IPS-NIHi11 (cell line): ENCODE measurements at places on chromosomes 16 and 17.

DNA sequence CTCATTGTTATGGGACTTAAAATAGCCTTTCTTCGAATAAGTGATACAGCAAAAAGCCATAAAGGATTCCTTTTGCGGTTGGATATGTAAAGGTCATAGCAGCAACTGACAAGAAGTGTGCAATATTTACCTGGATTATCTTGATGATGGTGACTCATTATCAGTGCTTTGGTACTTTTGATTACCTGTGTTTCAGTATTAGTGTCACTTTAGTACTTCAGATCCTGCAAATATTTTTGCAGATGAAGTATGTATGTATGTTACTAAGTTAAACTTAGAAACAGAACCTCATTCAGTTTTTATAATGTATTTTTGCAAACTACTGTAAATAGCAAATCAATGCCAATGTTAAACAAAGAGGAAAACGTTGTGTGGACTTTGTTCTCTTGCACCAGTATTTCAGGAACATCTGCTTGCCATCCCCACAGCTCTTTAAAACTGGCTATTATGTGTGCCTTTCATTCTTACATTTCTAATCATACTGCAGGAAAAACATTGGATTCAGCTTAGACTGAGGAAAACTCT lies 10.5 kb downstream of the CNEP1R1 start:
- no peak for DNase-seq

- no peak for DNase-seq
Observed at GRCh38 chr17:72516772-72517399, 396.1 kb downstream of the SOX9 start.

- no peak for DNase-seq
Observed at GRCh38 chr17:10337976-10338375, 34.8 kb downstream of the MYH13 start.

DNA sequence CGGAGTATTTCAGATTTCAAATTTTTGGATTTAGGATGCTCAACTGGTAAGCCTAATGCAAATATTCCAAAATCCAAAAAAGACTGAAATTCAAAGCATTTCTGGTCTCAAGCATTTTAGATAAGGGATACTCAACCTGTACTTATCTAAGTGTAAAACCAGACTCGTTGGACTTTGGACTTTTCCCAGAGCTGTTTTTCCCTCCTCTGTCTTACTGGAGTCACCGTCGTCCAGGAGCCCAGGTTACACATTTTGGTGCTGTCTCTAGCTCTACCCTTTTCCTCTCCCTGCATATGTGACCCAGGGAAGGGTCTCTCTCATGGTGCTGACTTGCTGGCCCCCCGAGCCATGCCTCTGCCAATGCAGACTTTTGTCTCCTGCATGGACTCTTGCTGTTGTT lies 46.0 kb upstream of the MMP2 start:
- DNase-seq = no peak

DNA sequence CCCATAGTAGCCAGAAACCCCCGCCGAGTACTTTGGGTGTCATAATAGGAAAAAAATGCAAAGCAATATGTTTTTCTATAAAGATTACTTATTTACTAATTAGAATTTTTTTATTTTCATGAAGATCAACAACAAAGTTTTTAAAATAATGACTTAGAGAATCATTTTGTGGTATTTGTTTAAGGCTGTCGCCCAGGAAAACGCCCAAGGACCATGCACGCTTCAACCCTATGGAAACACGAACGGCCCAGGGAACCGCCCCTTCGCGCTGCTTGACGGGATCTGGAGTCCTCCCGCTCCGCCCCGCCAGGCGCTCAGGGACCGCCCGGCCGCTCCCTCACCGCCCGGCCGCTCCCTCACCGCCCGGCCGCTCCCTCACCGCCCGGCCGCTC lies 408 bp upstream of the KPNA2 start:
- peak; percentile 86 for DNase-seq

GRCh38 chr17:74623693-74624093 lies at the start of gene CD300E:
Gene CD300E, minus strand, starts transcription at chr17:74623738. Its CDS starts 117 bp downstream, at chr17:74623621.
- no peak for DNase-seq

DNA sequence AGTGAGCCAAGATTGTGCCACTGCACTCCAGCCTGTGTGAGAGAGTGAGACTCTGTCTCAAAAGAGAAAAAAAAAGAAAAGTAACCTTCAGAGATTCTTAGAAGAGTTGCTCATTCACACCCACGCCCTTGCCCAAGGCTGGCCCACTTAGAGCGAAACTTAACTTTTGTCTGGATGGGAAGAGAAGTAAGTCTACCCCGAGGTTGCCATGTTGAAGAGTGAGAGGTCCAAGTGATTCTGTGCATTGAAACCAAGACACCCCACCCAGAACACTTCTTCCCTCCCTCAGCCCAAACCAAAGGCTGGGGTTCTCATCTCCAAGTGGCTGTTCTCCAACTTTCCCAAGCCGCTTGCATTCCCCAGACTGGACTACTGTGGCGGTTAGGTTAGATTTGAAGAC lies 2.4 kb upstream of the CISD3 start:
- no peak for DNase-seq

- DNase-seq = no peak
Observed at GRCh38 chr17:45306623-45307022, 10.2 kb downstream of the MAP3K14 start.

- DNase-seq = peak; percentile 45
Observed at GRCh38 chr17:67246653-67247415, 1.8 kb upstream of the HELZ start.

DNA sequence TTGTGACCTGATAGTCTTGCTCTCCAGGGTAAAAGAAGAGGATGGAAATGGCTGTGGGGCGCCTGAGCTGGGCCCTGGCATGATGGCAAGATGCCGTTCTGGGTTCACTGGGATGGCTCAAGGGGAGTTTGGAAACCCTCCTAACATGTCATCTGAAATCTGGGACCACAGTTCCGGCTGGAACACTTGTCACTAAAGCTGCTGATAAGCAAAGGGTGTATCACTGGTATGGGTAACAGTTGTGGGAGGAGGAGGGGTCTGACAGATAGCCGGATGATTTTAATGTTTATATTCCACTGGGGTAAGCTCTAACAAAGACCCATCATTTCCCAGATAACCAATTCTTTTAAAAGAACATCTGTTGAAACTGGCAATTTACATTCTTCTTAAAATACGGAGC lies 390.2 kb downstream of the WWOX start:
- DNase-seq = no peak

GRCh38 chr16:53159781-53160436 lies 105.1 kb downstream of the CHD9 start:
- peak; percentile 39 for DNase-seq

DNA sequence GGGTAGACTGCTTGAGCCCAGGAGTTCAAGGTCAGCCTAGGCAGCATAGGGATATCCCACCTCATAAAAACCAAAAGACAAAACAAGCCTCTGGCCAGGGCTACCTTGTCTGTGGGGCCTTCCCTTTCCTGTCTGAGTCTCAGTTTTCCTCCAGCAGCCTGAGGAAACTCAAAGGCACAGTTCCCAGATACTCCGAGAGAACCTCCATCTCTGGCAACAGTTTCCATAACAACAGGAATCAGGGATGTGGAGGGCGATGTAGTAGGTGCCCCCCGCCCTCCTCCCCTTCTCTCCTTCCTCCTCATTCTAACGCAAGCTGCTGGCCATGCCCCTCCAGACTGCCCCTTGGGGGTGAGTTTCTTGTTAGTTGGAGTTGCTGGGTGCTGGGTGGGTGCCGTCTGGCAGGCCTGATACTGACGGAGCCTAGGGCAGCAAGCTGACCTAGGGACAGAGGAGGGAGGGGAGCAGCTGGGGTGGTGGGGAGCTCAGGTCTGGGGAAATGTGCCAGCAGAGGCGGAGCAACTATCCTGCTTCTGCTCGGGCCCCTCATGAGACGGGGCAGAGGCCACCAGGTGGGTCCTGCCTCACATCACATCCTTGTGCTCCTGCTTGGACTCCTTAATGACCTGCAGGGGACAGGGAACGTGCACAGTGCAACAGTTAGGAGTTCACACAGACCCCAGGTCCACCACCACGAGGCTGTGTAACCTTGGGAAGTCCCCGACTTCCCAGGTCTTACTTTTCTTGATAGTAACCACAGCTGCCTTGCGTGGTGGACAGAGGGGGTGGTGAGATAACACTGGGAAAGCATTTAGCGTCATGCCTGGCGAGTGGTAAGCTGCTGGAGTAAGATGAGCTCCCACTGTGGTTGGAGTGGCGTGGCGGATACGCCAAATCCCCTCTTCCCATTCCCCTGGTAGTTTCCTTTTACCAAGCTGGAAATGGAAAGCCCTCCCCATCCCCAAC lies 7.8 kb upstream of the EFTUD2 start:
- DNase-seq = no peak

DNA sequence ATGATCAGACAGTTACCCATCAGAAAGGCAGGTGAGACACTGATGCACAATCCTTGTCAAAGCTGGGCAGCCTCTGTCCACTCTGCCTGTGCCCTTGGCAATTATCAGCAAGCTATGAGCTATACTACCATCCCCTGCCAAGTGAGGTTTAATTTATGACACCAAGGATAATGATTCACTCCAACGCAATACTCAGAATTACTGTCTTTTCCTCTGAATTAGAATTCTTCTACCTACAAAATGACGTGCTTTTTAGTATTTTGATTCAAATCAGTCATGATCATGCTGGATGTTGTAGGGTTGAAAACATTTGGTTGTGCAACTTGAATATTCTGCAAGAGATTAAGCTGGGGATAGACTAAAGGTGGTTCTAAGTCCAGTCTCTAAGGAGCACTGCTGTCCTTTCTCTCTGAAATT lies 116.8 kb upstream of the SOX9 start:
- DNase-seq = no peak

- peak; percentile 30 for DNase-seq
Observed at GRCh38 chr16:83689385-83689831, 118.4 kb upstream of the HSBP1 start.

DNA sequence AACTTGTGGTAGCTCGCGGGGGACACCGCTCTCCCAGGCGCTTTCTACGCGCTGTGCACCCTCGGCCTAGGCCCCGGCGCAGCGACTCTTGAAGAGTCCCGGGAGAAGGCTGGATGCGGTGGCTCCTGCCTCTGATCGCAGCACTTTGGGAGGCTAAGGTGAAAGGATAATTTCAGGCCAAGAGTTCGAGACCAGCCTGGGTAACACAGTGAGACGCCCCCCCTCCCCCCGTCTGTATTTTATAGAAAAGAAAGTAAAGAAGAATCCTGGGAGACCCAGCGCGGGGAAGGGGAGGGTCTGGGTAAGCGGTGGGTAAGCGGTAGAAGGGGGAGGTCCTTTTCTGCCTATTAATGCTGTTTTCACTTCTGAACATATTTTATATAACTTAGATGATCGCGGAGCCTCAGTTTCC lies 486 bp upstream of the PLLP start:
- DNase-seq = no peak

- no peak for DNase-seq
Observed at GRCh38 chr17:67043283-67043682, 1.1 kb upstream of the CACNG1 start.

DNA sequence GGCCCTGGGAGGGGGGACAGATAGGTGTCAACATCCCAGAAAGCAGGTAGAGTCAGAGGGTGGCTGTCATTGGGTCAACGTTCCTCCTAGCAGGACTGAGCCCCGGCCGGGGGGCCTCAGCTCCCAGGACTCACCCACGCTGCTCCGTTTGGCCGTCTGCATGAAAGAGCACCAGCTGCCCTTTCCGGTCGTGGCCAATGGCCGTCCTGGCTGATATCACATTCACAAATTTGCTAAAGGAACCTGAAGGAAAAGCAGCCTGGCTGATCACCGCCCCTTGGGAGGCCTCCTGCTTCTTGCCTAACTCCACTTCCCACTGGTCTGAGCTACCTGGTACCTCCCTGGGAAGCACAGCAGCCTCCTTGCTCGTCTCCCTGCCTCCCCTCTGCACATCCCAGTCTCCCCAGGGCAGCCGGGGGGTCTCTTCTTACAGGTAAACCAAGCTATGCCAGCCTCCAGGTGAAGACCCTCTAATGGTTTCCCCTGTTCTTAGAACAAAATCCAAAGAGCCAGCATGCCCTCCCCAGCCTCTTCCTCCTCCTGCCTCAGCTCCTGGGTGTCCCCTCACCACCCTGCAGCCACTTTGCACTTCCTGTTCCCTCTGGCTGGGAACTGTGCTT lies 3.4 kb downstream of the NAGPA start:
- peak; percentile 1 for DNase-seq

DNA sequence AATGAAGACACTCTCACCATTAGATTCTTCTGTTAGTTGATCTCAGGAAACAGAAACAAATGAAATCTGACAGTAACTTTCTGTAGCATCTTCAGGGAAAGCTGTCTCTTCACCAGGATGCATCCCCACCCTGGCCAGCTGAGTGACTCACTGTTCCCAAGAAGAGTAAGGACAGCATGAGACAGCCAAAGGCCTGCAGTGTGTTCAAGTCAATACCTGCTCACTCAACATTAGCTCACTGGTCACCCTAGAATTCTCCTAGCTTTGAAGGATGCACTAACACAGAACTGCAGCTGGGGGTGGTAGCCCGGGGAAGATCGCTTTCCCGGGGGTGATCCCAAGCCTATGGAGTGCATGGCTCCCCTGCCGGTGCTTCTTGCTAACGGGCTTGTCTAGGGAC lies 28.2 kb upstream of the CLEC18B start:
- DNase-seq = no peak

DNA sequence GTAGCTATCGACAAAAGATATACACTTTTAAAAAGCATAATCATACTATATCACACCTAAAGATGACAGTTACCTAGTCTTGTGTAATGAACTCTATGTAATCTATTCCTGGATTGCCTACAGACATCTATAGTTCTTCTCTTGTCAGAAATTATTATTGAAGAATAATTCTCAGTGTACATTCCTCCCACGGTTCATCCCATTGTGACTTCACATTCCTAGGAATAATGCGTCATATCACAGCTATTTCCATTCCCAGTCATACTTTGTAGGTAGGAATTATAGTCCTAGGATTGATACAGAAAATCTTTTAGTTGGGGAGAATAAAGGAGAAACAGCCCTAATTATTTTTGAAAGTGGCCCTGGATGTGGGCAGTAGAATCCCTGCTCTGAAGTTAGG lies 44.0 kb upstream of the ABCC11 start:
- DNase-seq = no peak

DNA sequence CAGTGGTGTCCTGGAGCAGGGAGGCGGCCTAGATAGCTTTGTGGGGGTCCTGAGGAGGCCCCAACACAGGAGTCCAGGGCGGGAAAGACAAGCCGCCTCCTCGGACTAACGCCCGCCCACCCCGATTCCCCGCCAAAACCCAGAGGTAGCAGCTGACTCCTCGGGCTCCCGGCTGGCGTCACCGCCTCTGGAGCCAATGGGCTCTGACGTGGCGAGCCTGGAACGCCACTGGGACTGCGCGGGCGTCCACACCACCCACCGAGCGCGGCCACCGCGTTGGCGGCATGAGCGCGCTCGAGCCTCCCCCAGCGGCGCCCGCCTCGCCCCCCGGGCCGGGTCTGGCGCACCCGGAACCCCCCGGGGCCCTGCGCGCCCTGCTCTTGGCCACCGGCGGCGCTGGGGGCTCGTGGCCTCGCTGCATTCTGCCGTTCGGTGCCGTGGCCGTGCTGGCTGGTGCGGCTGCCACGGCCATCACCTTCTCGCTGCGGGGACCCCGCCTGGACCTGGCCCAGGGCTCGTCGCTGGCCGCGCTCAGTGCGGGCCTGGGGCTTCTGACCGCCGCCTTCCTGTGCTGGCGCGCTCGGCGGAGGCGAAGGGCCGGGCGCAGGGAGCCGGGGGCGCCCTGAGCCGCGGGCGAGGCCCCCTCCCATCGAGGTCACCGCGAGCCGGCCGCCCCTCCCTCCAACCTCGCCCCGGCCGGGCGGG lies 3.4 kb upstream of the NTN3 start:
- DNase-seq = peak; percentile 88

GRCh38 chr16:71568551-71568950 lies 8.3 kb downstream of the TAT start:
- no peak for DNase-seq
